Activated naive CD8-positive, alpha-beta T cell treated with anti-CD3 and anti-CD28 coated beads, Interleukin-2, amount 50 U/mL, for 24 hours (primary cell): ENCODE measurements at places on chromosomes 5 and 9.
A peak's percentile ranks its signal among the peaks of the same experiment; 100 is the strongest.

GRCh38 chr9:12695474-12695873 lies 2.3 kb downstream of the TYRP1 start:
- H3K27ac ChIP-seq = no peak overlapping the region
- no peak for DNase-seq

GRCh38 chr5:102818345-102818744 lies 63.2 kb downstream of the PAM start:
- peaks cover 11% of the 10 kb centered on the region for H3K36me3 ChIP-seq
- DNase-seq = no peak
- peaks cover 34% of the 10 kb centered on the region for H3K4me1 ChIP-seq
- H3K27ac ChIP-seq = no peak overlapping the region
- no peak overlapping the region for H3K4me3 ChIP-seq

DNA sequence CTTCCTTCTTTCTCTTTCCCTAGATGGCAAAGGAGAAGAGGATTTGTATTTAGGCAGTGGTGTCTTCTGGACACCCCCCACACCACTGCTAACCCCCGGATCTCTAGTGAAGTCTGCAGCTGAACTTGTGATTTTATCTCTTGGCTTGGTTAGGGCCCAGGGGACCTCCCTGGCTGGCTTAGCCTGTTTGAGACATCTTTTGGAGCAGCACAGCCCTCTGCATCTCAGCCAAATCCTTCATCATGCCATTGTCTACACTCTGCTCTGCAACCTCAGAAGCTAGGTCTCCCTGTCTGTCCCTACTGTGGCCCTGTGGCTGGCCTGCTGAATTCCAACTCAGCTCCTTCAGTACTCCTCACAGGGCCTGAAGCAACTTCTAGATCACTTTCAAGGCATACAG lies 81.7 kb downstream of the MUSK start:
- no peak overlapping the region for H3K4me3 ChIP-seq
- no peaks in the 10 kb centered on the region for H3K4me1 ChIP-seq
- no peak for DNase-seq

- H3K27me3 ChIP-seq = peaks cover 6% of the 10 kb centered on the region
- no peak overlapping the region for H3K27ac ChIP-seq
- no peak overlapping the region for H3K4me3 ChIP-seq
Observed at GRCh38 chr9:93684161-93684765, 107.9 kb downstream of the PHF2 start.

DNA sequence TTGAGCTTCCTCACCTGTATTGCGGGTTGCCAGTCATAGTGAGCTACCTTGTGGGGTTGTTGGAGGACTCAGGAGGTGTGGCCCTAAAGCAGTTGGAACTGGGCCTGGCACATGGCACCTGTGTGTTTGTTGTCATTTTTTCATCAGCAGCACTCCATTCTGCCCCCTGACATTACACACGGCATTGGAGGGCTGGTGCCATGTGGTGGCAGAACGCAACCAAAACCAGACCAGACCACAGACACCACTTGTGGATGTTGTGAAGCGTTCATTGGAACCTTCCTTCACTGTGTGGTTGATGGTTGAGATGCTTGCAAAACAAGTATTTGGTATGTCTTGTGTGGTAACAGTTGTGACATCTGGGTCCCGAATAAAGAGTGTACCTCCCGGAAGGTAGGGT lies 113.2 kb upstream of the ERCC6L2 start:
- no peaks in the 10 kb centered on the region for H3K36me3 ChIP-seq
- no peaks in the 10 kb centered on the region for H3K27me3 ChIP-seq
- peaks cover 2% of the 10 kb centered on the region for H3K4me1 ChIP-seq
- peak; percentile 12 for DNase-seq
- no peak overlapping the region for H3K4me3 ChIP-seq
